ENCODE measurements at places on chromosomes 12 and 14. TPM values are rescaled to one million over a fixed set of nuclear protein-coding genes. Genes with fewer than 3 reads are reported as not detected.
A peak's percentile ranks its signal among the peaks of the same experiment; 100 is the strongest.

- DNase-seq, result no peak
Measured at GRCh38 chr14:38213001-38213400, 5.3 kb downstream of the SSTR1 start.

GRCh38 chr14:45150386-45150890, 14.7 kb downstream of the FANCM start:
- no peak for DNase-seq

- DNase-seq, result no peak
Measured at GRCh38 chr12:57517187-57517586, 3.1 kb downstream of the DDIT3 start.

DNA sequence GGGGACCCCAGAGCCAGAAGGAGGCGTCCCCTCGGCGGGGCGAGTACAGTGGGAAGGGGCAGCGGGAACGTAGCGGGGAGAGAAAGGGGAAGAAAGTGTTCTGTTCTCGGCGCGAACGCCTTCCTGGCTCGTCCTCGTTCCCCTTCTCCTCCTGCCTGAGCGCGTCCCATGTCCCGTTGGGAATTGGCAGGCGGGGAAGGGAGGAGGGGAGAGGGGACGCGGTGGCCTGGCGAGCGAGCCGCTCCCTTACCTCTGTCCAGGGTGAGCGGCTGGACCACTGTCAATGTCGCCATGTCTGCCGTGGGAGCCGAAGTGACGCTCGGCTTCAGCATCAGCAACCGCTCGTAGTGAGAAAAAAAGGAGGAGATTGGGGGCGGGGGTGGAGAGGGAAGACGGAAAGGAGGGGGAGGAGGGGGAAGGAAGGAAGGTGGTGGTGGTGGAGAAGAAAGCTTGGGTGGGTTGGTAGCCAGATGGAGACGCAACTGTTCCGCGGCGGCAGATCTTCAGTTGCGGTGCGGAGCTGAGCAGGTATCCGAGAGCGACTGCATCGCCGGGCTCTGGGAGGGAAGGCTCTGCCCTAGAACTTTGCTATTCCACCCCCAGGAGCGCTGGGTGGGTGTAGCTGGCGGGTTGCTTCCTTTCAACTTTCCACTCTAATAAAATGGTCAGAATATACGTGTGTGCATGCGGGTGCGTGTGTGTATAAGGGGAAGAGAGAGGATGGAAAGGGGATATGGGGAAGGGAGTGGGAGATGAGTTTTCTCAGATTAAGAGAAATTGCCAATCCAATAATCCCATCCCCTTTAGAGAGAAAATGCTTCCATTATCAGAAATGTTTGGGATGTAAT, at the start of gene LIN7A:
Gene LIN7A (minus strand): TSS at position 544 of the 848 bp plus-strand sequence. CDS start 212 bp downstream, at position 332.
- peak; percentile 41 for DNase-seq

DNA sequence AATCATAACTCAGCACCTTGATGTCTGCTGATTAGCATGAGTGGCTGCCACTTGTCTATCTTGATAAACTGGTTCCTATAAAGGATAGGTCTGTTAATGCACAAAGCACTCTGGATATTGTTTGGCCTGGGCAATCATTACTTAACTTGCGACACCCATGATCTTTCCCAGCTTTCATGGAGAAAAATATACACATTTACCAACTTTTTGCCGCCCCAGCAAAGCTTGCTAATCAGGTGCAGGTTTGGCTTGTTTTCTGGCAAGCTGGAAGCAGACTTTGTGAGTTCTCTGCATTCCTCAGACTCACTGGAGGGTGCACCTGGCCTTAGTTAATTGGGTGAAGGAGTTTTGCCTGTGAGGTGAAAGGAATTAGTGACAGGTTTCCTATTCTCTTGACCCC, 1126.4 kb upstream of the FLRT2 start:
- DNase-seq, result no peak

DNA sequence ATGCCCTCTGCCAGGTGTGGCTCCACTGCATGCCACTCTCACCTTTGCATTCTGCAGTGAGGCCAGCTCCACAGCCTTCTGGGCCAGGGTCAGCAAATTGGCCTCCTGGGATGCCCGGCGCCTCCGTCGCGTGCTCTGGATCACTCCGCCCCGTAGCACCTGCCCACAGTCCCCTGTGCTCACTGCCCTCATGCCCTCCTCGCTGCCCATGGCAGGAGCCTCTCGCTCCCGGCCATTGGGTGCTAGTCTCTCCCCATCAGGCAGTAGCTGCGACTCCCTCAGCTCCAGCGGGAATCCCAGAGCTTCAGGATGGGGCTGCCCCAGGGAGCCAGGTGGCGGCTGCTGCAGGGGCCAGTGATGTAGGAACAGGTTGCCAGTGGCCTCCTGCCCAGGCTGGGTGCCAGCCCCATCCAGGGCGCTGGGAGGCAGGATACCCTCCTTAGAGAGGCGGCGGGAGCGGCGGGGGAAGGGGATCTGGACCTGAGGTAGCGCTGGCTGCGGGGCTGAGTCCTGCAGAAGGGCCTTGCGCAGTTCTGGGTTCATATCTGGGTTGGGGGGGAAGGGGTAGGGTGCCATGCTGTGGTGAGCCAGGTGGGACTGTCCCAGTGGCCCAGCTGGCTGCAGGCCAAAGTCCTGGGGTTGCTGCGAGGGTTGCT, 24.5 kb upstream of the PNMA1 start:
- DNase-seq, result no peak

GRCh38 chr12:15839041-15839440, 43.1 kb upstream of the STRAP start:
- no peak for DNase-seq

DNA sequence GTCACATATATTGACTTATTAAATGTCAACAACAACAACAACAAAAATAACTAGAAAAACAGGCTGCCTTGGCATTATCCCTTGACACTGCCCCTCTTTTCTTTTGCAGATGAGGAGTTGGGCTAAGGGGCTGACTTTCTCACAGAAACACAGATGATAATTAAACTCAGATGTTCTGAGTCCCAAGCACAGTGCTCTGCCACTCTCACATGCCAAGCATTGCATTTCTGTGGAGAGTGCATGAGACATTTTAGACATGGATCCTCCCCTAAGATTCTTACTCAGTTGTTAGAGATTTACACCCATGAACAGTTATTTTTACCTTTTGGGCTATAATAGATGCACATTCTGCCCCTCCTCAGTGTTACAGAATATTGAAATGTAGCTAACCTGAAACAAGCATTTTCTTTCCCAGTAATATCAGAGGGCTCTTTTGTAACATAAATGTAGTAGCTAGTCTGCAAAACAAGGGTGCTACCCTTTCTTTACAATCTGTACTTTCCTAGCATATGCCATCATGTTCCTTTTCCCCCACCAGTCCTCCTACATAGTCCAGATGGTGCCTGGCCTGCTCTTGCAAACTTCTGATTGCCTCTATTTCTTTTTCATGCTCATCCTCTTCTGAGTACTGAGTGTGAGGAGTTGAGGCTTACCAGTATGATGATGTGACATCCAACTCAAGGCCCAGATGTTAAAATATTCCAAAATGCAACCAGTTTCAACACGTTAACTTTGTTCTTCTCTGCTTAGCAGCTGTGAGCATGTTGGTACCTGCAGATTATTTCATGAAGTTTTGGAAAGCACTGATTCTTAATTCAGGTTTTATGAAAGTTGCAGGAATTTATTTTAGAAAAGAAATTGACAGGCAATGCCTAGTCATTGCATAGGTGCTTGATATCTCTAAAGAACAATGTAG, 125.0 kb upstream of the ATP2B1 start:
- DNase-seq, result no peak

GRCh38 chr14:72678356-72678755, 215.5 kb downstream of the DPF3 start:
- DNase-seq, result no peak

DNA sequence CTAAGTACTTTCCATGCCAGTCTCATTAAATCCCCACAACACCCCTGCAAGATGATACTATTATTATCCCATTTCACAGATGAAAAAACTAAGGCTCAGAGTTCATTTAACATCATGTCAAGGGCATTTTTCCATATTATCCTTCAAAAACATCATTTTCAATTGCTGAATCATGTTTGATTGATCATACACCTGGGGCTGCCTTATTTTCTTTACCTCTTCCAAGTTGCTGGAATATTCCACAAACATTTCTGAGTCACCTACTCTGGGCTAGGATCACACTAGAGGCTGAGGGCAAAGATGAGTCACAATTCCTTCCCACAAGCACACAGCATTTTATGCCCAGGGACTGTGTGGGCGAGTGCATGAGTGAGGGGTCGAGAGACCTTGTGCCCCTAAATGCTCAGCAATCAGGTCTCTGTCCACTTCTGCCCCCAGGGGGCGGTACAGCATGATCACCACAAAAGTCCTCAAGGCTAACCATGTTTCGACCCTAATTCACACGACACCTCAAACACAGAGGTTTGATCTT, 14.1 kb upstream of the TMEM119 start:
- peak; percentile 55 for DNase-seq

DNA sequence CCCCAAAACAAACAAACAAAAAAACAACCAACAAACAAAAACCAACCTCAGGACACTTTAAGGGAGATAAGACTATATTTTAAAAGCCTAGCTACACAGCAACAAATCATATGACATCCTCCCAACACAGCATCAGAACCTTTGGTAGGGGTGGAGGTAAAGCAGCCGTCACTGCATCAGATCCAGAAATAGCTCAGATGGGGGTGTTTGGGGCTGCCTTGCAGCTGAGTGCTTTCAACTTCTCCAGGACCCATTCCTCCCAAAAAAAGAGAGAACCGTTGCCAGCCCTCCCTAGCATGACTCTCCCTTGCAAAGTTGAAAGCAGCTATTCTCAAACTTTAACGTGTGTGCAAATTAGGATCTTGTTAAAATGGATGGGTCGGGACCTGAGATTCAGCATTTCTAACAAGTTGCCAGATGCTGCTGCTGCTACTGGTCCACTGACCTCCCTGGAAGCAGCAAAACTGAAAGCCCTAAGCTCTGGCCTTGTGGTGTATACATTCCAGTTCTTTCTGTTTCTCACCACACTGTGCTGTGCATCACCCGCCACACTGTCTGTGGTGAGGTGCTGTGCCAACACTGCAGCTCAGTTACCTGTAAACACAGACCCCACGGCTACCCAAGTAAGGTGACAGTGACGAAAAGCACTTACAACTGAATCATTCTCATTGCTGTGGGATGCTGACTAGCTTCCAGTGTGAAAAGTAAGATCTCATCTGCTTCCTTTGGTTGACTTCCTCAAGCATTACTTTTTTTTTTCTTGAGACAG, 54.0 kb downstream of the SLC38A1 start:
- no peak for DNase-seq

GRCh38 chr14:70665448-70666360, 24.0 kb downstream of the TTC9 start:
- DNase-seq, result no peak

- no peak for DNase-seq
Measured at GRCh38 chr14:71632440-71632946, 299.7 kb upstream of the RGS6 start.

The LAG3 gene
- total RNA-seq, result 4.7 TPM

The C12orf60 gene
- total RNA-seq, result 2.9 TPM

The RGS6 gene
- total RNA-seq, result 2.8 TPM

The SLCO1B1 gene
- total RNA-seq, result 0.21 TPM

The POC1B gene
- total RNA-seq, result 15.2 TPM

The HCAR1 gene
- total RNA-seq, result not detected

The YAF2 gene
- total RNA-seq, result 33.6 TPM

The SPSB2 gene
- total RNA-seq, result 7.0 TPM

The DTX1 gene
- 8.1 TPM for total RNA-seq
